ENCODE measurements at places on chromosomes 2 and 18.

- DNase-seq = no peak
These were observed 100.5 kb downstream of the SPOPL start for GRCh38 chr2:138602166-138602460.

GRCh38 chr2:2570871-2571270, 239.8 kb upstream of the MYT1L start:
- DNase-seq = no peak

DNA sequence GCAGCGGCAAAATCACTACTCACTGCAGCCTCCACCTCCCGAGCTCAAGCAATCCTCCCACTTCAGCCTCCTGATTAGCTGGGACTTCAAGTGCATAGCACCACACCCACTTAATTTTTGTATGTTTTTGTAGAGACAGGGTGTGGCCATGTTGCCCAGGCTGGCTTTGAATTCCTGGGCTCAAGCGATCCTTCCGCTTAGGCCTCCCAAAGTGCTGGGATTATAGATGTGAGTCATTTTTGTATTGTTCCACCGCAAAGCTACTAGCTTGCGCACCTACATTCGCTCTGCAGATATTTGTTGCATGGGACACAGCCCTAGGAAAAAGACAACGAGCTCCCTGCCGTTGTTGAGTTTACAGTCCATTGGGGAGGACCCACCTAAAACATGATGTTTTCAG, 173.5 kb upstream of the AGAP1 start:
- DNase-seq = no peak

- DNase-seq = no peak
These were observed 422.8 kb downstream of the SETBP1 start for GRCh38 chr18:45103319-45104048.

- DNase-seq = no peak
These were observed 7.3 kb downstream of the ZNF516 start for GRCh38 chr18:76487782-76488181.

GRCh38 chr18:2905854-2906703, 59.3 kb downstream of the EMILIN2 start:
- DNase-seq = peak; percentile 79

DNA sequence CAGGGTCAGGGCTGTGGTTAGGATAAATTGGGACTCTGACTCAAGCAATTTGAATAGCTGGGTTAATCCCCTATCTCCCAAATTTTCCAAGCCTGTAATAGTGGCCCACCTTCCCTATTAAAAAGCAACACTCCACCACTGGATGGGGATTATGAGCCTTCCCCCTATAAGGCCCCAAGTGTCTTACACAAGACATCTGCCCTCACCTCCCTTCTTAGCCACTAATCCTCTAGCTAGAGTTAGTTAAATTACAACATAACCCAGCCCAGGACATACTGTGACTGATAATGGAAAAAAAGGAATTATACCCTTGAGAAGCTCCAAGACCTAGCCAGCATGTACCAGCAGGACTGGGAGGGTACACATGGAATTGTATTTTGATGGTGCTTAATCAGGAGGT, 190.4 kb downstream of the NRP2 start:
- no peak for DNase-seq

- no peak for DNase-seq
These were observed 73.6 kb downstream of the BOD1L2 start for GRCh38 chr18:57220480-57220879.

DNA sequence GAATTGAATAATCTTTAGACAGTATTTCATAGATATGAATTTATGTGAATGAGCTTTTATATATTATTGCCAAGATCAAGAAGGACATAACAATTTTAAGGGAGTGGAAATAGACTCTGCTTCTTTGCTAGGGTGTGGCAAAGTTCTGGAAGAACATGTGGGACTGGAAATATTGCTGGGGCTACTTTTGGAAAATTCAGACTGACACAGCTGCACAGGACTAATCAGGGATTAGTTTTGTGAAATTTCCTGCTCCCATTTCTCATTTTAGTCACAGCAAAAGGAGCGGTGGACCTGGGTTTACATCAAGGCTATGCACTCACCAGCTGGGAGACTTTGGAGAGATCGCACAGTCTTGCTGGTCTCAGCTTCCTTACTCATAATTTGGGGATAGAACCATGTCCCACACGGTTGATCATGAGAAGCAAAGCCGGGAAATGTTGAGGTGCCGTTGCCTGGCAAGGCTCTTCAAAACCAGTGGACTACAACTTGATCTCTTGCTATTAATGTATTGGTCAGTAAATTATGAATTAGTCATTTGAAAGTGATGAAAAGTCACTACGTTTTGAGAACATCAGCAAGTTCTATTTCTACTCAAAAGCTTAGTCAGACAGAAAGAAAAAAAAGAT, 42.4 kb downstream of the IL1RL2 start:
- no peak for DNase-seq

- no peak for DNase-seq
These were observed 8.2 kb upstream of the ALPI start for GRCh38 chr2:232447638-232448303.

GRCh38 chr2:102337012-102337411, 18.6 kb upstream of the IL18R1 start:
- DNase-seq = no peak

DNA sequence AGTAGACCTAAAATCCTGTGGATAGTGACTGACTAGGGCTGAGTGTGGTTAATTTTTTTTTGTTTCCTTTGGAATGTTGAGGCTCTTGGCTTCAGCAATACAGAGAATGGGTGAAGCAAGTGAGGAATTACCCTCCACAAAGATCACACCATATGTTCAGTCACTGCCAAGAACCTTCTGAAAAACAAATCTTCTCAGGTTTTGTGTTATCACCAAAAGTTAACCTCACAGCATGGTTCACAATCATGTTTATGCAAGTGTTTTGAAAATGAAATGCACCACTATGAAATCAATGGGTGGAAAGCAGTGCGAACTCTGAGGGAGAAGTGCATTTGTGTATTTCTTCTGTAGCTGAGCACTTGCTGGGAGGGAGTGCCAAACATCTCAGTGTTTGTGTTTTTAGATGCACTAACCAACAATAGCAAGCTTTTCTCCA, 44.4 kb downstream of the SPATS2L start:
- no peak for DNase-seq

DNA sequence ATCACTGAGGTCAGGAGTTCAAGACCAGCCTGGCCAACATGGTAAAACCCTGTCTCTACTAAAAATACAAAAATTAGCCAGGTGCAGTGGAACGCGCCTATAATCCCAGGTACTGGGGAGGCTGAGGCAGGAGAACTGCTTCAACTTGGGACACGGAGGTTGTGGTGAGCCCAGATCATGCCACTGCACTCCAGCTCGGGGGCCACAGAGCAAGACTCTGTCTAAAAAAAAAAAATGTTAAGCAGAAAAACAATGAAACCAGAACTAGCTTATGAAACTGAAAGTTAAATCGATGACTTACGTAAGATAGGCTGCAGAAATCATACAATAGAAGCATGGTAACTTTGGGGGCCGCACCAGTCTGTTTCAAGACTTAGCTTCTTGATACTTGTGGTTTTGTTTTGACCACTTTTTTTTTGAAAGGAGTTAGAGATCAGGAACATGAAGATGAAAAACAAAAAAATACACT, 6.2 kb upstream of the GPR155 start:
- DNase-seq = peak; percentile 21

- no peak for DNase-seq
These were observed 8.4 kb downstream of the L3MBTL4 start for GRCh38 chr18:6406075-6406909.

DNA sequence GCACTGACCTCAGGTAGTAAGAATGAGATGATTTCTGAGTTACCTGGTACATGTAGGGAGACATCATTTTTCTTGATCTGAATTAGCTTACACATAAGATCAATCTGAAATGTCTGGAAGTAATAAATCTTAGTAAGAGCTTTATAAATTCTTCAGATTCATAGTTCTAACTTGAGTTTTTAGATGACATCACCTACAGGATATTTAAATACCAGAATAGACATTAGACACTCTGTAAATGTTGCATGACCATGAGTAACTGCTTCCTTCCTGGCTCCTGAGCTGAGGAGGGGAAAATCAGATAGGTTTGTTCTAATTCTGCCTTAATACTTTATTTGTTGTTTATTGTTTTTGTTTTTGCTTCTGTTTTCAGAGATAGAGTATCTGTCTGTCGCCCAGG, 181.8 kb downstream of the PHLPP1 start:
- no peak for DNase-seq

GRCh38 chr2:202555356-202555755, 79.4 kb upstream of the FAM117B start:
- no peak for DNase-seq

DNA sequence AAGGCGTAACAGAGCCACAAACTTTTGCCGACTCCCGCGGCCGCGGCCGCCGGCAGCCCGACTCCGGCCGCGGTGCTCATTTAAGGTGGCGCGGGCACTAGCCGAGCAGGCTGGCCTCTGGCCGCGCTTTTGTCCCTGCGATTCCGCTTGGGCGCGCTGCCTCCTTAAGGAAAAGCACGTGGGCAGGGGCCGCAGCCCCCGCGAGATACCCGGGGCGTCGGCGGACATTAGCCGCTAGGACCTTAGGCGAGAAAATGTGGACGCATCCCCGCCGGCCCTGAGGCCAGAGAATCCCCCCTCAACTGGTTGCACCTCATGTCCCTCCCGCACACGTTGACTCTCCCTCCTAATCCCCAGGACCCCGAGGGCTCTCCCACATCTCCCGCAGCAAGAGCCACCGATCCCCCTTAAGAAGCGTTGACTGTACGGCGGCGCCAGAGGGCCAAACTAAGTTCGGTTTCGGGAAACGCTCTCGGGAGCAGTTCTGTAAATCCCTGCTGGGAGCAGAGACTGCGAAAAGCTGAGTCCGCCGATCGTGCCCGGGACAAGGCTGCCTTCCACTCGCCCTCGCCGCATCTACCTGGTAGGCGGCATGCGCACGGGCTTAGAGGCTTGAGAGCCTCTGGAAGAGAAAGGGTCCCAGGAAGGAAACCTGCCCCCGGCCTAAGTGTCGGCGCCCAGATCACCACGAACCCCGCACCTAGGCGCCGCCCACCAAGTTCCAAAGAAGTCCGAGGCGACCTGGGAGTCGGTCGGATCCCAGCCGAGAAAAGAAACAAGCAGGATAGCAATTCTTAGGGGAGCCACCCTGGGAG, 1.8 kb upstream of the SATB2 start:
- peak; percentile 67 for DNase-seq

DNA sequence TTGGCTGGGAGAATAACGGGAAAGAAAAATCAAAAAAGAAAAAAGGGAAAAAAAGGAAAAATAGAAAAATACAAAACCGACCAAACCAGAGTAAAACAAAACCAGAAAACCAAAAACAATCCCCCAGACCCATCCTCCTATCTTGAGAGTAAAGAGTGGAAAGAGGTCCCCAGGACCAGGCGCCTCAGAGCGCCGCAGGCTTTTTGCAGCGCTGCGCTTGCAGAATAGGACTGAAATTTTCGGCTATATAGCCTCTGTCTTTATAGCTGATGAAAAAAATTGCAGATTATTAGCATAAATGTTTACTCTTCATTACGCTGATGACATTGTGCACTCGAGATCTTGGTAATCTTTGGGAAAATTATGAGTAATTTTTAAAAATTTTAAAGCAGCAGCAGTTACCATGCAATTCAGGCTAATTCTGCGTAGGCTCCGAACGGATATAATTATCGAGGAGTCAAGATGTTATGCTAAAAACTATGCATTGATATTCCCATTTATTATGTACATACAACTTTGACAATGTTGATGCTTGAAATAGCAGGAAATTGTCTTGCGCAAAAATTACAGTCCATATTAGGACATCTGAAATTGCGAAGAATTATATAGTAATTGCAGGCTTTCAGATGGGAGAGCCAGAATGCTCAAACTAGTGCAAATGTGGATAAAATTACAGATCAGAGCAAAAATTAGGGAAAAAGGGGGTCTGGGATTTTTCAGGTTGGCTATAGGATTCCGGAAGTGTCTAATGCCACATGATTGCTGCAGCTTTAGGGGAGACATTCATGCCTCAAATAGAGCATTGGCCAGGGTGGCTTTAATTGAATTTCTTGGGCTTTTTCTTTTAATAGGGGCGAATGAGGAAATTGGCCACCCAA, 8.3 kb downstream of the DLX1 start:
- DNase-seq = no peak

GRCh38 chr2:62794791-62795190, 89.3 kb downstream of the EHBP1 start:
- no peak for DNase-seq

GRCh38 chr2:170271340-170271739, 93.4 kb downstream of the MYO3B start:
- no peak for DNase-seq

DNA sequence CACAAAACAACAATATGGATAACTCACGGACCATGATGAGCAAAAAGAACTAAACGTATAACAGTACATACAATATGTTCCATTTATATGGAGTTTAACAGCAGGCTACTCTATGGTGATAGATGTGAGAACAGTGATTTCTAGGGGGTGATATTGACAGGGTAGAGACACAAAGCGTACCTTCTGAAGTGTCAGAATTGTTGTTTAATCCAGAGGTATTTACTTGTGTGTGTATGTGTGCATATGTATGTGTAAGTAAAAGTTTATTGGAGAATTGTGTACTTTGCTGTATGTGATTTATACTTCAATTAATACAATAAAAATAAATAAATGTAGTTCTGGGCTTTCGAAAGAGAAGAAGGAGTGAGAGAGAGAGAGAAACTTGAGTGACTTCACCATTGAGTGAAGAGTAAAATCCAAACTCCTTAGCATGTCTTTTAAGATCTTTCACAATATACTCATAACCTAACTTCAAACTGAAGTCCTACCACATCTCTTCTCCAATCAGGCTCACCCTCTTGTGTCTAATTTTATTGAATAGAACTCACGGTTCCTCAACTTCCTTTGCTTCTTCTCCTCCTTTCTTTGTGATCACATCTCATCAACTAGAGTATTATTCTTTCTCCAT, 126.0 kb upstream of the KLF7 start:
- no peak for DNase-seq

DNA sequence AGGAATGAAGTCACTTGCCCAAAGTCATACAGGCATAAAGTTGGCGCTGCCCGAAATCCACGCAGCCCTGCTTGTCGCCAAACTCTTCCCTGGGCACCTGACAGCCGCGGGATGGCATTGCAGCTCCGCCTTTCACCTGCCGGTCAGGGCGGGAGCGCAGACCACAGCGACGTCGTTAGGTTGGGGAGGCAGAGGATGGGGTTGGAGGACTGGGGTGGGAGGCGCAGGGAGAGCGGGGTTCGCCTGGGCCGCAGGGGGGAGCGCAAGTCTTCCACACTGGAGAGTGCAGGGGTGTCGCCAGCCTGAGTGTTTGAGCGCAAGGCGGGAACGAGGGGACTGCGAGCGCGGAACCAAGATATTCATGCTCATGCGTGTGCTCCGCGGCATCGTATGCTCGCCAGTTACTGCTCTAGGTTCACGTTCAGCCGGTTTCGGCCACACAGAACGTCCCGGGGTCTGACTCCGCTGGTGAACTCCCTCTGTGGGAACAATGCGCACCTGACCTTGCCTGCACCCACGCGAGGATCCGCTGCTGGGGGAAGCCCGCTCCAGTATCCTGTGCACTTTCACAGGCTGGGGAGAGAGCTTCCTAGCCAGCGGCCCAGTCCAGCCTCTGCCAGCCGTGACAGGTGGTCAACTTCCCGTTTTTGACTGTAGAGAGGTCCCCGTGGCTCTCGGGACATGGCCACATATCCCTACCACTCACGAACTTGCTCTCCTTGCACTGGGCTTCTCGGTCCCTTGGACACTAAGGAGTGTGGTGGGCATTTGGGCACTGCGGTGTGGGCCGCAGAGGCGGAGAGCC, 767 bp upstream of the NPPC start:
- DNase-seq = peak; percentile 62
